ENCODE measurements at places on chromosomes 7 and 10.

- H3K36me3 ChIP-seq: peaks cover 48% of the 10 kb centered on the region
- H3K4me3 ChIP-seq: peak within 1 kb of the TSS; percentile 91
- H3K4me1 ChIP-seq: peaks cover 81% of the 10 kb centered on the region
- peak within 1 kb of the TSS; percentile 98 for H3K27ac ChIP-seq
- no peaks in the 10 kb centered on the region for H3K27me3 ChIP-seq
- peak; percentile 40 for DNase-seq
These were observed at the start of gene BLNK for GRCh38 chr10:96271016-96271815. BLNK (minus strand) TSS chr10:96271569; CDS start chr10:96271398, 171 bp downstream.

DNA sequence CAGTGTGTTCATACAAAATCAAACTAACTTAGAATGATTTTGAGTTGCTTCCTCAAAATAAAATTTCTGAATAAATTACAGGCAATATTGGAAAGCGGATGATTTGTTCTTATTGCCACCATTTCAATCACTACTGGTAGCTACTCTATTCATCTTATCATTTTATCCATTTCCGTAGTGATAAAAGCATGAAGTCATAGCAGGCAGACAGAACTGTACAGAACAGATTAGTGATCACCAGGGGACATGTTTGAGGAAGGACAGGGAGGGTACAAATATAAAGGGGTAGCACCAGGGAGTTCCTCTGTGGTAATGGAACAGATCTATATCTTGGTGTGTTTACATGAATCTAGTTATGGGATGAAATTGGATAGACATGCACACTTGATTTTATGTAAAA, 138.5 kb downstream of the WNT2 start:
- no peaks in the 10 kb centered on the region for H3K4me1 ChIP-seq
- DNase-seq: no peak
- H3K27ac ChIP-seq: no peak overlapping the region
- peaks cover under 1% of the 10 kb centered on the region for H3K36me3 ChIP-seq
- H3K27me3 ChIP-seq: no peaks in the 10 kb centered on the region

DNA sequence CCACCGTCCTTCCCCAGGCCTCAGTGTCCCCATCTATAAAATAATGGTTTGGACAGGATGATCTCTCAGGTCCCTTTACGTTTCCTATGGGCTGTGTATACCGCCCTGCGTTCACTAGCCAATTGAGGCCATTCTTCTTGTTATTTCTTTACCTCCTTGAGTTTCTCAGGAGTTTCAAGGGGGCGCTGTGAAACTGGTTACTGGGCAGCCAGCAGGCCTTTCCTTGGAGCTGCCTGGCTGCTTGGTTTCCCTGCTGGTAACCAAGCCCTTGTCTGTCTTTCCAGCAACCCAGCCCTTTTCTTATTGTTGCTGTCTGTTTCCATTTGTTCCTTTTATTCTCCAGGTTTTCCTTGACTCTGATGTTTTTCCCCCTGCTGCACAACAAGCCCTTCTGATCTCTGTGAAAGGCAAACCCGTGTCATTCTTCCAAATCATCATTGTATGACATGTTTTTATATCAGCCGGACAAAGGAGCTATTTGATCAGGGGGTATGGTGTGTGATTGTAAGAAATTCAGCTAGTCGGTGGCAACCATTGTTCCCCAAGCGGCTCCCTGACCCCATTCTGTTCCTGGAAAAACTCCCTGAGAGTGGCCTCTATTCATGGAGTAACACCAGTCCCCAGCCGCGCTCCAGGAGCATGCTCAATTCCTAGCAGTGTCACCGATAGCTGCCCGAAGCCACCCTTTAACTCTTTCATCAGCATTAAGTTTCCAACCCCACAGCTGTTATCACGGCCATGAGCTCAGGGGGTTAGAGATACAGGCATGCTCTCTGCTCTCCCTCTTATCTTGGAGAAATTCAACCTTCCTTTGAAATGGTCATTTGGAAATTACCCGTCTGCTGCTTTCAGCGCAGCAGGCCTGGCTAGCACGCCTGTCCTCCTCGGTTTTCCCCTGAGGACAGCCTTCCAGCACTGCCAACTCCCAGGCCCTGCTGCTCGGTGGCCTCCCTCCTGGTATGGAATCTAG, 26.6 kb downstream of the FGF8 start:
- no peaks in the 10 kb centered on the region for H3K36me3 ChIP-seq
- H3K27me3 ChIP-seq: peaks cover 15% of the 10 kb centered on the region
- no peak overlapping the region for H3K27ac ChIP-seq

DNA sequence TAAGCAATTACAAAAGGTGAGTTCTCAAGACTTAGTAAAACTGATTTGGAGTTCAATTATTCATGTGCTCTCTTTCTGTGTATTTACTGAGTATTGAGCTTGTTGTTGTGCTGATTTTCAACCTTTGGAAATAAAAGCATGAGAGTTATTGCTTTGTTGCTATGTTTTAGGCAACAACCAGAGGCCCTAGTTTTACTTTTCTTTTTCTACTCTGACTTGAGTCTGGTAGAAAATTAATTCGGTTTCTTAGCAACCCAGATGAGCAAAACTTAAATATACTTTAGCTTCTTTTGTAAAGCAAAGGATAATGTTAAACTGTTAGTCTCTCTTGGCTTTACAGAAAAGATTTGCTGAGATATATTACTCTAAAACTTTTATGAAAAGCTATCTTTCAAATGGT, 66.4 kb upstream of the SCIN start:
- no peak overlapping the region for H3K27ac ChIP-seq
- H3K27me3 ChIP-seq: no peaks in the 10 kb centered on the region
- no peaks in the 10 kb centered on the region for H3K36me3 ChIP-seq
- DNase-seq: no peak
- H3K4me1 ChIP-seq: no peaks in the 10 kb centered on the region

- H3K36me3 ChIP-seq: peaks cover 52% of the 10 kb centered on the region
- H3K4me1 ChIP-seq: peaks cover 12% of the 10 kb centered on the region
- H3K27me3 ChIP-seq: no peaks in the 10 kb centered on the region
- H3K27ac ChIP-seq: no peak overlapping the region
- no peak overlapping the region for H3K4me3 ChIP-seq
These were observed 22.4 kb downstream of the NRBF2 start for GRCh38 chr10:63155388-63156020.

GRCh38 chr7:87926581-87927461, 7.2 kb upstream of the ADAM22 start:
- no peak overlapping the region for H3K27ac ChIP-seq
- peaks cover 5% of the 10 kb centered on the region for H3K27me3 ChIP-seq
- H3K4me3 ChIP-seq: peak overlapping the region; percentile 5
- no peak for DNase-seq
- H3K4me1 ChIP-seq: peaks cover 3% of the 10 kb centered on the region

DNA sequence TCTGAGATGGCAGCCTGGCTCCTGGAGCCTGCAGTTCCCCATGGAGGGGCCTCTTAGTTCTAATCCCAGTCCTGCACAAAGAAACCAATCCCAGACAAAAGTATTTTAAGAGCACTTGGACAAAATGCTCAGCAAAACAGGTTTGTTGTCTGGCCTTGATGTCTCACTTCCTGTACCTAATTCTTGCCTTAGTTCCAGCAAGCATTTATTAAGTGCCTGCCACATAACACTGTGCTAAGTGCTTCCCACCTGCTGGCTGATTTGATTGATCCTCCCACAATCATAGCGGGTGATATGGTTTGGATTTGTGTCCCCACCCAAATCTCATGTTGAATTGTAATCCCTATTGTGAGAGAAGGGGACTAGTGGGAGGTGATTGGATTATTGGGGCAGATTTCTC, 65.7 kb upstream of the HABP2 start:
- H3K4me3 ChIP-seq: no peak overlapping the region
- H3K36me3 ChIP-seq: no peaks in the 10 kb centered on the region
- H3K27ac ChIP-seq: no peak overlapping the region
- H3K27me3 ChIP-seq: peaks cover 2% of the 10 kb centered on the region
